Ascending aorta (tissue), 2 donors: ENCODE measurements at places on chromosomes 4 and X. TPM values are rescaled to one million over a fixed set of nuclear protein-coding genes. Genes with fewer than 3 reads are reported as not detected.

The MAGEA11 gene
- total RNA-seq, result not detected

The PALLD gene
- total RNA-seq, result 204 TPM

The RNF150 gene
- total RNA-seq, result 31.2 TPM

DNA sequence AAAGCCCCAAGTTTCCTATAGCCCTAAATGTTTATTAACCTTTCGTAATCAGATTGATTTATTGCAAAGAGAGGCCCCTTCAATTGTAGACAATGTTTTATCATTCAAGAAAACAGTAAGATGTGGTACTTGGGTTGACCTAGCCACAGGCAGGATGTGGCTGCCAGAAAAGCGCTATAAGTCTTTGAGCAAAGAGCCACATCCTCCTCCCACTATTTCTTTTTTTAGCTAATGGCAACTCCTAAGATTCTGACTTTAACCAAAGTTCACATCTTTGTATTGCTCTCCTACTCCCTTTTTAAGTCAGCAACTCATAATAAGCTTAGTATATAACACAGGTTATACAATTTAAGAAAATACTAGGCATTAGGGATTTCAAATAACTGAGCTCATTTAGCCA, 70.7 kb upstream of the PPP3CA start:
- H3K4me3 ChIP-seq, result no peak overlapping the region
- no peaks in the 10 kb centered on the region for H3K4me1 ChIP-seq
- no peaks in the 10 kb centered on the region for H3K27me3 ChIP-seq
- no peak overlapping the region for H3K27ac ChIP-seq
- no peaks in the 10 kb centered on the region for H3K36me3 ChIP-seq

DNA sequence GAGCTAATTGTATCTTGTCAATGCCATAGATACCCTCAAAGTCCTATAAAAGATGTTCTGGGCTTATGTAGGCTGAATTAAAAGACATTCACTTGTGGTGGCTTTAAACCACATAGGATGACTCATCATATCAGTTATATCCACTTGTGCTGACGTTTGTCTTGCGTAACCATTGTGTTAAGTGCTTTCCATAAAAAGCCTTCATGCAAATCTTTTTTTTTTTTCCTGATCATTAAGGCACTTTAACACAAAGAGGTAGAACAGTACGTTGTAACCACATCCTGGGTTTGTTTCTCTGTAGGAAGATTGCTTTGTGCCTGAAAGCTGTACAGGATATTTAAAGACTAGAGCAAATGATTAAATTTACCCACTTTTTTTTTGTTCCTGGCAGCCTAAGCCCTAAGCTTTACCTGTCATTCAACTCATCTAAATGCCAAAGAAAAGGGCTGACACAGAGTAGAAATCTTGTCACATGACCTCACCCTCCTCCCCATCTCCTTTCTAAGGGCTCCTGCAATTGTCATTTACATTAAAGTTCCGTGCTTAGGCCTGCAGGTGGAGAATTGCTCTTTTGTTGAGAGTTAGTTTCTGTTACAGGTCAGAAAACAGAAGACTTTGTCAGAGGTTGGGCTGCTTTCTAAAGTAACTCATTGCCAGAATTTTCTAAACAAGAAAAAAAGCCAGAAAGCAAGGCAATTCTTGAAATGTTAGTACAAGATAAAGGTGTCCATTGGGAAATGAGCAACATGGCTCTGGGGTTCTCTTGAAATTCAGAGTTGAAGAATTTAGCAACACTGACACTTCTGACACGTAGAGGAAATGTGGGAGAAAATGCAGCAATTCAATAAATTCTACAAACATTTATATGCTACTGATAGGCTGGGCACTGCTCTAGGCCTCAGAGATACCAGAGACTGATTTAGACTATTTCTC, 555.6 kb downstream of the PPARGC1A start:
- no peaks in the 10 kb centered on the region for H3K36me3 ChIP-seq
- H3K4me3 ChIP-seq, result no peak overlapping the region
- DNase-seq, result no peak
- no peak overlapping the region for H3K27ac ChIP-seq
- H3K27me3 ChIP-seq, result no peaks in the 10 kb centered on the region

DNA sequence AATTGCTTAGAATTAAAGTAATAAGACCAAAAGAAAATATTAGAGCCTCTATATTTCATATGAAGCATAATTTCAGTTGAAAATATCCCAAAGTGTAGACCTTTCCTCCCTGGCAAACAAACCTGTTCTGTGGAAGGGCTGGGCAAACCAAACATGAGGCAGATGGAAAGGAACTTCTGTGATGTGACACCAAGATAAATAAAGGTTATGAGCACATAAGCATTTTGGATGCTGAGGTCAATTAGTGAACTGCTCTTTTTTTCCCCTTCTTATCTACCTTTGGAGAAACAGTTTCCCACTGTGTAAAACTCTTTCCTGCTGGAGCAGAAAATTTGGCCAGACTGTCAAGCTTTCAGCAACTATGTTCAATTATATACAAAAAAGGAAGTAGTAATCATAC, 109.6 kb upstream of the STIM2 start:
- DNase-seq, result no peak
- H3K27ac ChIP-seq, result no peak overlapping the region
- no peaks in the 10 kb centered on the region for H3K27me3 ChIP-seq
- no peaks in the 10 kb centered on the region for H3K4me1 ChIP-seq
- H3K36me3 ChIP-seq, result peaks cover 11% of the 10 kb centered on the region

DNA sequence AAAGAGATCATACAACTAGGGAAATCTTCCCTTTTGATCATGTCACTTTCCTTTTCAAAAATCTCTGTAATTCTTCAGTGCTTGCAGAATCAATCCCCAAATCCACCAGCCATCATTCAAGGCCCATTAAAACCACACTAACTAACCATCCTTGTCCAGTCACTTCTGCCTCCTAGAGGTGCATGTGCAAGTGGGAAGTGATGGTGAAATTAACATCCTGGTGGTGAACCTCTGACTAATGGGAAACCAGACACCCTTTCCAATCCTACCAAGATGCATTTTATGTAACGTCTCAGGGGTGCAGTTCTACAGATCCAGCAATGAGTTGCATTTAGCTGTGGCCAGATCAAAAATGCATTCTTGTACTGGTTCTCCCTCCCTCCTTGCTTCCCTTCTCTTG, 341.8 kb downstream of the RAPGEF2 start:
- no peak overlapping the region for H3K27ac ChIP-seq
- H3K36me3 ChIP-seq, result no peaks in the 10 kb centered on the region
- DNase-seq, result no peak
- no peaks in the 10 kb centered on the region for H3K27me3 ChIP-seq
- peaks cover 2% of the 10 kb centered on the region for H3K4me1 ChIP-seq

DNA sequence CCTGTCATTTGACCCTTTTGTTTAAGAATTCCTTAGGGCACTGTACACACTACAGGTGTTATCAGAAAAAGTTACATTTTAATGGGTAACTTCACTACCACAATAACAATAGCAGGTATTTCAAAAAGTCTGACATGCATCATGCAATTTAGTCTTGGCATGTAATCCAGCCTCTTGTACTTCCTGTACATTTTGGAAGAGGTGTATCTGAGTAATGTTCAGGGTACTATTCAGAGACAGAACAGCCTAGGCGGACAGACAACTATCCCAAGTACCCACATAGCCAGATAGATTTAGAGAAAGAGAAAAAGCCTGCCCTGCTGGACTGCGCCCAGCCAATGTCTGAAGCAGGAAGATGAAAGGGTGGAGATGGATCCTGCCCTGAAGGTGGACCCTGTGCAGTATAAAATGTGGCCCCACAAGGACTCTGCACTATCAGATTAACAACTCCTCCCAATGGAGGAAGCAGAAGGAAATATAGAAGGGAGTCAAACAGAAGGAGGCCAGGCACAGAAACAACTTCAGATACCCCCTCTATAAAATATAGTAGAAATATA, 8.5 kb downstream of the UGT2B7 start:
- no peak overlapping the region for H3K4me3 ChIP-seq
- H3K27me3 ChIP-seq, result no peaks in the 10 kb centered on the region
- H3K27ac ChIP-seq, result no peak overlapping the region
- H3K4me1 ChIP-seq, result no peaks in the 10 kb centered on the region
- H3K36me3 ChIP-seq, result no peaks in the 10 kb centered on the region
- DNase-seq, result no peak
